ENCODE measurements at places on chromosomes 4 and X. TPM values are rescaled to one million over a fixed set of nuclear protein-coding genes. Genes with fewer than 3 reads are reported as not detected.

The BCORL1 gene
- 6.1 TPM for total RNA-seq

The ATP1B4 gene
- total RNA-seq: not detected

The NEIL3 gene
- total RNA-seq: 7.9 TPM

The SNCA gene
- not detected for total RNA-seq

The MAGED1 gene
- 128 TPM for total RNA-seq

The RHOXF1 gene
- not detected for total RNA-seq

DNA sequence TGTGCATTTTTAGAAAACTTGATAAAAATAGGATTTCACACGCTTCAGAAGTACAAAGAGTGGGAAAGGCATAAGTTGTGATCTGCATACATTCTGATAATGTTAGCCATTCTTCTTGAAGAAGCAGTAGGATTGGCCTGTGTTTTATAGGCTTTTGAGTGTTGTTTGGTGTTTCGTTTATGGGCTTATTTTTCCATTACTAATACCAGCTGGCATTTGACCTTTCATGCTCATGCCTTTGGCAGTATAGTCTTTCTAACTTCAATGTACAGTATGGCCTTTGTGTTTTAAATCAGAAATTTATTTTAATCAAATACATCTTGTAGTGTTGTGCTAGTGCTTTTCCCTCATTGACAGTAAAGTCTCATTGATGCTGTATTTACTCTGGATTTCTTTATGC is 51.5 kb upstream of the SLC4A4 start:
- H3K27me3 ChIP-seq: no peaks in the 10 kb centered on the region
- no peak overlapping the region for H3K27ac ChIP-seq
- no peak for DNase-seq
- no peaks in the 10 kb centered on the region for H3K36me3 ChIP-seq

GRCh38 chr4:83261307-83261706 is 23.3 kb downstream of the COQ2 start:
- H3K27me3 ChIP-seq: no peaks in the 10 kb centered on the region
- H3K4me1 ChIP-seq: peaks cover 25% of the 10 kb centered on the region
- peaks cover 2% of the 10 kb centered on the region for H3K36me3 ChIP-seq
- no peak for DNase-seq

DNA sequence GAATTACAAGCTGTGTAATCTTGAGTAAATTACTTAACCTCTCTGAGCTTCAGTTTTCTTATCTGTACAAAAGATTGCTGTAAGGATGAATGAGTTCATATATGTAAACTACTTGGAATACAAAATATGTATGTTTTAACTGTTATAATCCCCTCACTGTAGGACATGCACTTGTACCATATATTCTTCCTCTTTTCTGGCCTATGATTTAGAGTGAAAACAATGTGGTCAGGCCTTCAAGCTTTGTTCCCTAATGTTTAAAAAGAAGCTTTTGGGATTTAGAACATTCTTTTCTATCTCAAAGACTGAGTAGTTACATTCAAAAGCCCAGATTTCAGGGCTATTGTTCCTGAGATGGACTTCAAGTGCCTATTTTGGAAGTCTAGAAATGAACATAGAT is 26.7 kb upstream of the GPRIN3 start:
- no peaks in the 10 kb centered on the region for H3K27me3 ChIP-seq
- DNase-seq: no peak
- no peak overlapping the region for H3K27ac ChIP-seq
- no peak overlapping the region for H3K4me3 ChIP-seq
- no peaks in the 10 kb centered on the region for H3K36me3 ChIP-seq

DNA sequence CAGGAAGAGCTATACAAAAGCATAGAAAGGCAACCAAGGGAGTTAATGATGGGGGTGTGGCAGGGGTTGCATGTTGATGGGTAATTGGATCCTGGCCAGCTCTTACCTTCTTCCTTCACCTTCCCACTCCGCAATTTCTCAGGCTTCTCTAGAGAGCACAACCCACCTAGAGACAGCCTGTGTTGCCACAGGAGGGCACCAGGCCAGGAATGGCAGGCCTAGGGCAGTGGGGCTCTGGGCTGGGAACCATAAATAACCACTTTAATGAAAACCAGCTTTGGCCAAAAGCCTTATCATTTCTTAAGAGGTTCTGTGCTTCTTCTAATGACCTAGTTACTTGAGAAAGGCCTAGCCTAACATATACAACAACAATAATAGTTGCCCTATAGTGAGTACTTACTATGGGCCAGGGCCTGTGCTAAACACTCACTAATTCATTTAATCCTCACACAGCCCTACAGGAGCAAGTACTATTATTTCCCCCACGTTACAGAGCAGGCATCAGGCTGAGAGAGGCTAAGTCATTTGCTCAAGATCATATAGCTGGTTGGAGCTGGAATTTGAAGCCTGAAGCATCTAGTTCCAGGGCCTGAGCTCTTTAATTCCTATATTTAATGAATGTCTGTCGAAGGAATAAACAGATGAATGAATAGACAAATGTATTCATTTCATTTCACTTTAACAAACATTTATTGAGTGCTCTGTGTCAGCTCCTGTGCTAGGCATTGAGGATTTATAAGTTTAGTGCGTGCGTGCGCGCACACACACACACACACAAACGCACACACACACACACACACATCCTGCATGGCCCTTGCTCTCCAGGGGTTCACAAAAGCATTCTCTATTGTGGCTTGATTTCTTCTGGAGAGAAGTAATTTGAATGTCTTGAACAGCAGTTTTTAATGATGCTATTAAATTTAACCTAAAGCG is 66.8 kb downstream of the RTL9 start:
- no peaks in the 10 kb centered on the region for H3K27me3 ChIP-seq
- no peak overlapping the region for H3K27ac ChIP-seq
- H3K36me3 ChIP-seq: no peaks in the 10 kb centered on the region
- no peaks in the 10 kb centered on the region for H3K4me1 ChIP-seq
- H3K4me3 ChIP-seq: no peak overlapping the region

- no peak overlapping the region for H3K27ac ChIP-seq
- H3K4me1 ChIP-seq: 0 out of 2 replicates have a peak, but pooled peaks cover 7% of the 10 kb centered on the region
- H3K36me3 ChIP-seq: no peaks in the 10 kb centered on the region
Observed at GRCh38 chr4:54233697-54234496, 4.8 kb downstream of the PDGFRA start.

DNA sequence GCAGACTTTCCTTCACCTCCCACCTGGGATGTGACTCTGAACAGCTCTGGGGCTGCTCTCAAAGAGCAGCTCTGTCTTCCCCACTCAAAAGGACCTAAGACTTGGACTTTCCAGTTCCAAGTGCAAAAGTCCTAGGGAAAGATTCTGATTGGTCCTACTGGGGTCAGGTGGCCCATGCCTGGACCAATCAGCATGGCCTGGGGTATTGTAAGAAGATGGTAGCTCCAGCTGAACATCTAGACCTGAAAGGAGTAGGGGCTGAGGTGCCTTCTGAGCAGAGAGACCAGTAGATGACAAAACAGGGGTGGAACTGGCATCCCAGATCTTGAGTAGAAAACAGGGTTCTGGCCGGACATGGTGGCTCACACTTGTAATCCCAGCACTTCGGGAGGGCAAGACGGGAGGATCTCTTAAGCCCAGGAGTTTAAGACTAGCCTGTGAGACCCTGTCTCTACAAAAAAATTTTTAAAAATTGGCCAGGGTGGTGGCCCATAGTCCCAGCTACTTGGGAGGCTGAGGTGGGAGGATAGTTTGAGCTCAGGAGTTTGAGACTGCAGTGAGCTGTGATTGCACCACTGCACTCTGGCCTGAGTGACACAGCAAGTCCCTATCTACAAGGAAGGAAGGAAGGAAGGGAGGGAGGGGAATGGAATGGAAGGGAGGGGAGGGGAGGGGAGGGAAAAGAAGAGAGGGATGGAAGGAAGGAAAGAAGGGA is 27.4 kb upstream of the MRFAP1 start:
- peaks cover 10% of the 10 kb centered on the region for H3K36me3 ChIP-seq
- no peaks in the 10 kb centered on the region for H3K27me3 ChIP-seq
- H3K27ac ChIP-seq: no peak overlapping the region
- H3K4me3 ChIP-seq: no peak overlapping the region
- no peak for DNase-seq
- H3K4me1 ChIP-seq: no peaks in the 10 kb centered on the region

DNA sequence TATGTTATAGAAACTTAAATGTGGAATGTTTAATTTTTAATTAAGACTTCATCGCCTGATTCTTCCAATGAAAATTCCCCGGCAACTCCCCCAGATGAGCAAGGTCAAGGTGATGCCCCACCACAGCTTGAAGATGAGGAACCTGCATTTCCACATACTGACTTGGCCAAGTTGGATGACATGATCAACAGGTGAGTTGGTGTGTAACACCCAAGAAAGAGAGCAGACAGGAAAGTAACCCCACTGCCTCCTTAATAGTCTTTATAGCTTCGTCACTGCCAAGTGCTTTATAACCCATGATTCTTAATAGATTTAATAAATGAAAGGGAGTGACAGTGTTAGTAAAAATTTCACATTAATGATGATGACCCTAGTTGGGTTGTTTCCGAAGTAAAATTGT is 43.7 kb downstream of the USP9X start:
- no peaks in the 10 kb centered on the region for H3K27me3 ChIP-seq
- peaks cover 11% of the 10 kb centered on the region for H3K36me3 ChIP-seq
- no peak overlapping the region for H3K27ac ChIP-seq
- no peak overlapping the region for H3K4me3 ChIP-seq

GRCh38 chr4:147968641-147969040 is 236.8 kb downstream of the ARHGAP10 start:
- H3K4me3 ChIP-seq: no peak overlapping the region
- peaks cover 8% of the 10 kb centered on the region for H3K4me1 ChIP-seq
- no peaks in the 10 kb centered on the region for H3K27me3 ChIP-seq

DNA sequence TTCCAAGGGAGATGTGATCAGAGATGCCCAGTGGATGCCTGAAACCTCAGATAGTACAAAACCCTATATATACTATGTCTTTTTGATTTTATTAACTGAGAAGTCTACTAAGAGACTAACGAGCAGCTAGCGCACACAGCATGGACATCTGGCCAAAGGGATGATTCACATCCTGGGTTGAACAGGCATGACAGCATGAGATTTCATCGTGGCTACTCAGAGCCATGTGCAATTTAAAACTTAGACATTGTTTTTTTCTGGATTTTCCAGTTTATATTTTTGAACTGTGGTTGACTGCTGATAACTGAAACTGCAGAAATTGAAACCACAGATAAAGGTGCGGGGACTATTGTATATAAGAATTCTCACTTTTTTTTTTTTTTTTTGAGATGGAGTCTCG is 2252.9 kb upstream of the AGA start:
- H3K36me3 ChIP-seq: no peaks in the 10 kb centered on the region
- H3K27me3 ChIP-seq: no peaks in the 10 kb centered on the region
- H3K4me3 ChIP-seq: no peak overlapping the region
- no peak overlapping the region for H3K27ac ChIP-seq
- no peak for DNase-seq

- DNase-seq: no peak
- no peak overlapping the region for H3K4me3 ChIP-seq
- no peak overlapping the region for H3K27ac ChIP-seq
- H3K27me3 ChIP-seq: no peaks in the 10 kb centered on the region
- H3K36me3 ChIP-seq: no peaks in the 10 kb centered on the region
Observed at GRCh38 chr4:73609706-73610105, 10.5 kb downstream of the RASSF6 start.

- H3K36me3 ChIP-seq: no peaks in the 10 kb centered on the region
- DNase-seq: no peak
- no peaks in the 10 kb centered on the region for H3K27me3 ChIP-seq
- H3K27ac ChIP-seq: no peak overlapping the region
- no peaks in the 10 kb centered on the region for H3K4me1 ChIP-seq
Observed at GRCh38 chr4:185183622-185184281, 20.0 kb downstream of the CFAP97 start.
